Activated CD4-positive, alpha-beta T cell treated with anti-CD3 and anti-CD28 coated beads for 24 hours (primary cell): ENCODE measurements at places on chromosomes 2 and 18.

DNA sequence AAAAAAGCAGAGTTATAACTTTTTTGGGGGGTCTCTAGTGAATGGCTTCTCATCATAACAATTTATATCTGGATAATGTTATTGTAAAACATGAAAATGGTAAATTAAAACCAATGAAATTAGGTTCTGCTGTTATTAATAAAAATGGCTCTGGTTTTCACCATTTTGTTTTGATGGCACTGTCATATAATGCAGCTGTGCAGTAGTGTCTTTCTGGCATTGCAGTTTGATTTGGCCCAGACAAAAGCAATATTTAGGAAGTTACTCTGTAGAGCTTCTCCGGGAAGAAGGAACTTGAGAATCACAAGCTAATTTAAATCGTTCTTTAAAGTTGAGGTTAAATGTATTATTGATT is 15.1 kb upstream of the NT5C1B start:
- no peak for DNase-seq

- no peak for DNase-seq
Observed at GRCh38 chr2:240124651-240125030, 11.5 kb downstream of the COPS9 start.

GRCh38 chr2:38683766-38684165 is 17.9 kb downstream of the GALM start:
- DNase-seq: no peak

GRCh38 chr2:10487081-10487740 is 39.1 kb upstream of the ODC1 start:
- DNase-seq: no peak
